T-cell (primary cell): ENCODE measurements at places on chromosomes 6 and 20.

DNA sequence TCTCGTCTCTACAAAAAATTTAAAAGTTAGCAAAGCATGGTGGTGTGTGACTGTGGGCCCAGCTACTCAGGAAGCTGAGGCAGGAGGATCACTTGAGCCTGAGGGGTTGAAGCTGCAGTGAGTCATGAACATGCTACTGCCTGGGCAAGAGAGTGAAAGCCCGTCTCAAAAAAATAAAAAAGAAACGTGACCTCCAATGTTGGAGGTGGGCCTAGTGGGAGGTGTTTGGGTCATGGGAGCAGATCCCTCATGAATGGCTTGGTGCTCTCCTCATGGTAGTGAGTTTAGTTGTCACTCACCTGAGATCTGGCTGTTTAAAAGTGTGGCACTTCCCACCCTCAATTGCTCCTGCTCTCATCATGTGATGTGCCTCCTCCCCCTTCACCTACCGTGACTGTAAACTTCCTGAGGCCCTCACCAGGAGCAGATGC lies 24.3 kb downstream of the RBL1 start:
- DNase-seq: no peak

- no peak for DNase-seq
Observed at GRCh38 chr6:121694389-121694788, 258.9 kb downstream of the GJA1 start.

GRCh38 chr20:40441771-40442170 lies 247.3 kb downstream of the MAFB start:
- DNase-seq: no peak

DNA sequence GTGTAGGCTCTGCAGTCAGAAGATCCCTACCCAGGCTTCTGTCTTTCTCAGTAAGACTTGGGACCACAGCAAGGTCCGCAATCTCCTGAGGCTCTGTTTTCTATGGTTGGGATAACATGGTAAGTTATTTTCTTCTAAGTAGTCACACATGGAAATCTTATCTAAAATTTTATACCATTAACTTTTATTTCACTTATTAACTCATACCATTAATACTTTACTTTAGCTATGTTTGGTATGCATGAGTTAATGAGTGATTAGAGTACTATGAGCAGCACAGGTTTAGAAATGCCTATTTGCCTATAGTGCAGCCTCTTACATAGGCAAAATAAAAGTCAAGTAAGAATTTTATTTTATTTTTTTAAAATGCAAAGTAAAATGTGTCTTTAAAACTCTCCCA lies 27.2 kb downstream of the GINM1 start:
- no peak for DNase-seq

- no peak for DNase-seq
Observed at GRCh38 chr20:8855315-8855714, 213.6 kb upstream of the PLCB4 start.
